NT2/D1 (cell line): ENCODE measurements at places on chromosomes 5 and 9.

DNA sequence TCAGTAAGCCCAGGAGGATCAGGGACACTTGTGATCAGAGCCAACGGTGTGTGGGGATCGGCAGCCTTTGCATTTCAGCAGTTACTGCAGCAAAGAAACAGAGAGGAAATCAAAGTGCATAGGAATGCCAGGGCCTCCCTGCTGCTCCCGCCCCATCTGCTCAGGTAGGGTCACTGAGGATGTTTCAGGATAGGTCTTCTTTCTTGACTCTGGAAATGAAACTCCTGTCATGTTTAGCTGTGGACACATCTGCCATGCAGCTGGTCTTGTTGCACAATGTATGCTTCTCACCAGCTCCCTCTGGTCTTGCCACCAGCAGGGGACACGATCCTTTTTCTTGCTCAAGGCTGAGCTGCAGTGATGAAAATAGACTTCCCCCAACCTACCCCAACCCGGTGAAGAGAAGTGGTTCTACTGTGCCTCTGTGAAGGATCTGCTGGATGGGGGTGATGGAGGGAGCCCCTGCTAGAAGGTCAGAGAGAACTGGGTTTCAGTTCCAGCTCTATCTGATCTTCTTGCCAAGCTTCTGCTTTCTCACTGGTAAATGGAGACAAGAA is 185.2 kb upstream of the KLF4 start:
- no peak for DNase-seq

DNA sequence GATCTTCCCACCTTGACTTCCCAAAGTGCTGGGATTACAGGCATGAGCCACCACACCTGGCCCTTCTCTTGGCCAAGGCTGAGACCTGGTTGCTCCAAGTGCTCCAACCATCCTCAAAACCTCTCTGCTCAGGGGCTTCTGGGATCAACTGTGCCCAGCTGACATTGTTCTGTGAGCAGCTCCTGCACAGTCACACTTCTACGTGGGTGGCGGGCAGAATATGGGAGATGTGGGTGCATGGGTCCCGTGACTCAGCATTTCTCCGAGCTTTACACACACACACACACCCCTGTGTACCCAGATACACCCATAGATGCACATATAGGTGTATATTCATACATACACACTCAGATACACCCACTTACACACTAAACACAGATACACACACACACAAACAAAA is 10.5 kb upstream of the MYORG start:
- DNase-seq, result no peak

DNA sequence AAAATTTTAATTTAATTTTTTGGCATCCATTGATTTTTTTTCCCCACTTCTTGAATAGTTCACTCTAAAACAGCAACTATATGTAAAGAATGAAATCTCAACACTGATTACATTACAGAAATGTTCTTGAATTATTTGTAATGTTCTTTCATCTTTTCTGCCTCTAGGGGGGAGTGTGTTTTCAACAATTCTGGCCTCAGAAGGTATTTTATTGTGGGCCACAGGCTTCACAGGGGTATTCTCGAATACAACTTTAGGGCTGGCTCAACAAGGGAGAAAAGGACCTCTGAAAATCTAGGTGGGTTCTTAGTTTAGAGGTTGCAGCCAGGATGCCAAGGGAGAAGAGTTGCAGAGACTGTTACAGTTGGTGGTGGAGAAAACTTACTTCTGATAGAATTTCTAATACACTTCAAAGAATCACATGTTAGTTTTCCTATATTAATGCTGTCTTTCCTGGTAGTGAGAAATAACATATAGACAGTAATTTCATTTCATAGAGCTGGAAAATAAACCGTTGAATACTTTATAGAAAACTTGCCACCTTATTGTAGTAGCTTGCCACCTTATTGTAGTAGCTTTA is 3.6 kb upstream of the NPR3 start:
- no peak for DNase-seq

DNA sequence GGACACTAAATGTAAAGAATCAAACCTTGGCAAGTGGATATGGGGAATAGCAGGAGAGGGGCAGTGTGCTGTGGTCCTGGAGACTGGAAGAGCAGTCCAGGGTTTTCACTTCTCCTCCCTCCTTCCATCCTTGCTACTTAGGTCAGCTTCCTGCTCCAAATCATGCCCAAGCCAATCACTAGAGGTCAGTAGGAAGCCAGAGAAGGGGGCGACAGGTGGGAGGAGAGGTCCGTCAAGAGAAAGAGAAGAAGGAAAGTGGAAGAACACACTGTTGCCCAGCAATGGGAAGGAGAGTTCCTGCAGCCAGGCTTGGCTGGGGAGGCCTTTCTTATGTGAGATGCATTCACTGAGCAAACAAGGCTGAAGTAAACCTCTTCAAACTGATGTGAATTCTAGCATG is 289.6 kb downstream of the DTWD2 start:
- peak; percentile 22 for DNase-seq

DNA sequence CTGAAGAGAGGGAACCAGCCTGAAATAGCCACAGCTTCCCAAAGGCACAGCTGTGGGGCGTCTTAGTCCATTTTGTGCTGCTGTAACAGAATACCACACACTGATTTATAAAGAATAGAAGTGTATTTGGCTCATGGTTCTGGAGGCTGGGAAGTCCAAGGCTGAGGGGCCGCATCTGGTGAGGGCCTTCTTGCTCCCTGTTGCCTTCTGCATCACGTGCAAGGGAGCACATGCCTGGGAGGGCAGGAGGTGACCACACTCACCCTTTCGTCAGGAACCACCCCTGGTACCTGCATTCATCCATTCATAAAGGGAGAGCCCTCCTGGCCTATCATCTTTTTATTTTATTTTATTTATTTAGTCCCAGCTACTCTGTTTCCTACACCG is 10.4 kb downstream of the PLPP7 start:
- no peak for DNase-seq

- DNase-seq, result no peak
These were observed 463.8 kb downstream of the BNC2 start for GRCh38 chr9:16406526-16407225.

DNA sequence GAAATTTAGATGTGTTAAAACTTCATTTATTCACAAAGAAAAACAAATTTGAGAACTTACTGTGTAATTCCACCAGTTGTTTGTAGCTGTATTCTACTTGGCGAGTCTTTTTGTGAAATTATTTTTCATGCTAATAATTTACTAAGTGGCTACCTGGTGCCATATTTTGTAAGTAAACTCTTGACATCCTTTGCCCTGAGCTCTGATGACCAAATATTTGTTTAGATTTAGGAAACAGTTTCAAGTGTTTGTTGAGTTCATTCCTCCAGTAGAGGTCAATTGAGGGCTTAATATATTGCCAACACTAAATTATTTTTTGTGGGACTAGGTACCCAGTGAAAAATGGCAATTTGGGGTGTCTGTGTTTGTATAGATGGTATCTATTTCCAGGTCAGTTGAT is 3.7 kb downstream of the CNTLN start:
- DNase-seq, result no peak

- no peak for DNase-seq
These were observed 199.9 kb downstream of the PIK3R1 start for GRCh38 chr5:68415177-68416085.

- DNase-seq, result peak; percentile 54
These were observed 58.7 kb upstream of the CTSL start for GRCh38 chr9:87667164-87667738.

- peak; percentile 43 for DNase-seq
These were observed 53.1 kb upstream of the TYRP1 start for GRCh38 chr9:12640016-12640587.

GRCh38 chr5:171623107-171623506 is 162.5 kb upstream of the SMIM23 start:
- DNase-seq, result no peak

GRCh38 chr5:135306557-135306956 is 92.5 kb downstream of the MACROH2A1 start:
- DNase-seq, result no peak

DNA sequence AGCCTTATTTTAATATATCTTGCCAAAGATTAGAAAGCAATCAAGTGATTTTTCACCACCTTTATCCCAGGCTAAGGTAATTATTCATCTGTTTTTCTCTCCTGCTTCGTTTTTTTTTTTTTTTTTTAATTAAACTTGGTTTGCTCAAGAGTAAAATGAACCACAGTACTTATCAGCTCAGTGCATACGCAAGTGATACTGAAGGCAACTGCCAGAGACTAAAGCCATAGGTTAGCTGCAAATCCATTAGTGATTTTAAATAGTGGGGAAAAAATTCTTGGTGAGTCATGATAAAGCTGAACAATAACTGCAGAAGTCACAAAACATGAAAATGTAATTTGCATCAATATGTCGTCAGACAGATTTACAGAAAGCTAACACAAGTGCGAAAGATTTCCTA is 829.1 kb downstream of the PTPRD start:
- DNase-seq, result no peak

DNA sequence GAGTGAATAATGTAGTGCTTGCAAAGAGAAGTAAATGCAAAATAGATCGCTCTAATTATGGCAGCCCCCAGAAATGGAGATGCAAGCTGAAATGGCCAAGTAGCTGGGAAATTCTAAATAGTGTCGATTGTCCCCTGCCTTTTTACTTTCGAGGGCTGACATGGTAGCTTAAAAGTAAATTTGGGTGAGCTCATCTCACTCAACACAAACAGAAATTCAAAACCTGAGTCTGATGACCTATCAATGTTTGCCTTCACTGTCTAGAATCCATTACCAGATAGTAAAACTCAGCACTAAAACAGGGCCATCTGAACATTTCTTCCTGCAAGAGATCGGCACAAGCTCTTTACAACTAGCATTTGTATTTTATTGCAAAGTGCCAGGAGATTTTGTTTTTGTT is 7.0 kb upstream of the LHX2 start:
- DNase-seq, result no peak

DNA sequence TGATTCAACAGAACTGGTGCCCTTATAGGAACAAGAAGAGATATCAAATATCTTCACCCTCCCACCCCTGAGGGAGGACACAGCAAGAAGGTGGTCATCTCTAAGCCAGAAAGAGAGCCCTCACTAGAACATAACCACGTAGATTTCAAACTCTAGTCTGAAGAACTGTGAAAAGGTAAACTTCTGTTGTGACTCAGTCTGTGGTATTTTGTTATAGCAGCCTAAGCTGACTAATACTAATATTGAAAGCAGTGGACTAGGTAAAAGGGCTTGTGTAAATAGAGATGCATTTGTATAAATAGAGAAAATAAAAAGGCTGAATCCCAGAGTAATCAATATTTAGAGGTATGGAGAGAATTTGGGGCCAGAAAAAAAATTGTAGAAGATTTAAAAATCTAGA is 157.6 kb upstream of the CCNH start:
- no peak for DNase-seq

- no peak for DNase-seq
These were observed 1176.3 kb downstream of the CDH18 start for GRCh38 chr5:18811661-18812060.

DNA sequence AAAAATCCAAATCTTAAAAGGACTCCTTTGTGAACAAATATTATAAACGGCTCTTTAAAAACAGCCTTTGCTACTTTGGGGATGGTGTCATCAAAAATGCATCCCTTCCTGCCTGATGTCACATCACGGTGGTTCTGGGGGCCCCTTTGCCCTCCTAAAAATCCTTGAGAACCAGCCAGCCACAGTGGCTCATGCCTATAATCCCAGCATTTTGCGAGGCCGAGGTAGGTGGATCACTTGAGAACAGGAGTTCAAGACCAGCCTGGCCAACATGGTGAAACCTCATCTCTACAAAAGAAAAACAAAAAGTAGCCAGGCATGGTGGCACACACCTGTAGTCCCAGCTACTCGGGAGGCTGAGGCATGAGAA is 43.9 kb downstream of the FNBP1 start:
- no peak for DNase-seq

DNA sequence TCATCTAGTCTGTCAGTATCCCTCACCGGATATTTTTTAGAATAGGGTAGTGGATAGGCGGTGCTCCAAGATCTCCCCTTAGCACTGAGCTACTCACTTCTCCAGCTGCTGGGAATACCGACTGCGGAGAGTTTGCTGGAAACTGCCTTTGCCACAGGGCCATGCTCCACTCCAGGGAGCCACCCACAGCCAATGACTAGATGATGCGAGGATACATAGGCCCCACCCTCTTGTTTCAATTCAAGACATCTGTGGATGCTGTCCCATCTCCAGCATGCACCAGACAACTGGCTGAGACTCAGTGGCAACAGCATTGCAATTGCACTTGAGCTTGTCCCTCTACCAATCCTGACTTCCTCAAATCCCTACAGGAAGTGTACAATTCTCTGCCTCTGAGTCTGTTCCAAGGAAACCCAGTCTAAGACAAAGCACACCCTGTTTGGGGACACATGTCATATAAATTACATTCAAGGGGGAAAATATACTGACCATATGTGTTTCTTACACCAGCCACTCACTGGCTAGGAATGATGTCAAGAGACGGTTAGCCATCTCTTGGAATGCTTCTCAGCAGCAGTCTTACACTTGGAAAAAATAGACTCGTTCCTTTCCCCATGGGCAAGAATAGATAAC is 312.6 kb upstream of the KIF2A start:
- DNase-seq, result no peak

- DNase-seq, result no peak
These were observed 46.4 kb downstream of the ANXA2R start for GRCh38 chr5:42993516-42994245.

- peak; percentile 22 for DNase-seq
These were observed 6.7 kb downstream of the INIP start for GRCh38 chr9:112711050-112711689.

DNA sequence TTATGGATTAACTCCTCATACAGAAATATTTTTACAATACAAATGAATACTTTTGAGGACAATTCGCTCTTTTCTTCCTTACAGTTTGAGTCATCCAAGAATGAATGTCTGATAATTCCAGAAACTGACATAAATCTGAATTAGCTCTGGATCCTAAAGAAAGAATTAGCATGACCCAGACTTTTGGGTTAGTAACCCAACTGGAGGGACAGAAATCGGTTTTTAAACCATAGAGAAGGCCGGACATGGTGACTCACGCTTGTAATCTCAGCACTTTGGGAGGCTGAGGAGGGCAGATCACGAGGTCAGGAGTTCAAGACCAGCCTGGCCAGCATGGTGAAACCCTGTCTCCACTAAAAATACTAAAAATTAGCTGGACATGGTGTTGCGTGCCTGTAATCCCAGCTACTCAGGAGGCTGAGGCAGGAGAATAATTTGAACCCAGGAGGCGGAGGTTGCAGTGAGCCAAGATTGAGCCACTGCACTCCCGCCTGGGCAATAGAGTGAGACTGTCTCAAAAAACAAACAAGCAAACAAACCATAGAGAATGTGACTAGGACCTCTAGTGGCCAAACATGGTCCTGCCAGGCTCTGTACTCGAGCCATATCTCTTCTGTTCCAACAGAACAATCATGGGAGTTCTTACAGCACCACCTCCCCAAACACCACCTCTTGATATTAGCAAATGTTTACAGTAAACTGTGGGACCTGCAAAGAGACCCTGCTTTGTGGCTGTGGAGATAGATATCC is 44.8 kb downstream of the LURAP1L start:
- DNase-seq, result peak; percentile 6
